Metanephros (tissue), 2 donors: ENCODE measurements at places on chromosomes 1 and 21. TPM values are rescaled to one million over a fixed set of nuclear protein-coding genes. Genes with fewer than 3 reads are reported as not detected.

Gene RPS6KA1
- total RNA-seq = 32.4 TPM

Gene ARHGAP29
- total RNA-seq = 83.4 TPM

Gene TLR5
- total RNA-seq = 6.5 TPM

Gene COL11A1
- 9.1 TPM for total RNA-seq

Gene ARTN
- 2.7 TPM for total RNA-seq

Gene RPL22
- total RNA-seq = 205 TPM

Gene KRTAP21-2
- total RNA-seq = not detected

Gene LCE1A
- total RNA-seq = not detected

Gene VASH2
- total RNA-seq = 21.6 TPM

Gene SPATA46
- total RNA-seq = not detected

Gene TEX38
- not detected for total RNA-seq

Gene KCNK2
- total RNA-seq = 1.9 TPM

Gene CDA
- 4.3 TPM for total RNA-seq

Gene IQGAP3
- 11.3 TPM for total RNA-seq

Gene CELA3A
- 0.23 TPM for total RNA-seq

Gene OPRD1
- total RNA-seq = 0.23 TPM

Gene OR2T5
- 0.06 TPM for total RNA-seq

Gene AQP10
- 0.12 TPM for total RNA-seq

Gene CTSK
- 20.7 TPM for total RNA-seq

Gene POU3F1
- 0.88 TPM for total RNA-seq

Gene GPA33
- 0.12 TPM for total RNA-seq

Gene INAVA
- 22.5 TPM for total RNA-seq

Gene S1PR1
- total RNA-seq = 43.3 TPM

Gene NPHS2
- 46.4 TPM for total RNA-seq

Gene TSACC
- total RNA-seq = not detected

Gene BRDT
- total RNA-seq = not detected

Gene CYYR1
- total RNA-seq = 21.1 TPM

Gene NGF
- total RNA-seq = 2.2 TPM
